Fibroblast of skin of scalp (primary cell): ENCODE measurements at places on chromosomes 12 and 14.

GRCh38 chr14:76115010-76115422 lies 36.7 kb upstream of the GPATCH2L start:
- no peak for DNase-seq

GRCh38 chr12:124539084-124540041 lies 28.0 kb downstream of the NCOR2 start:
- no peak for DNase-seq

DNA sequence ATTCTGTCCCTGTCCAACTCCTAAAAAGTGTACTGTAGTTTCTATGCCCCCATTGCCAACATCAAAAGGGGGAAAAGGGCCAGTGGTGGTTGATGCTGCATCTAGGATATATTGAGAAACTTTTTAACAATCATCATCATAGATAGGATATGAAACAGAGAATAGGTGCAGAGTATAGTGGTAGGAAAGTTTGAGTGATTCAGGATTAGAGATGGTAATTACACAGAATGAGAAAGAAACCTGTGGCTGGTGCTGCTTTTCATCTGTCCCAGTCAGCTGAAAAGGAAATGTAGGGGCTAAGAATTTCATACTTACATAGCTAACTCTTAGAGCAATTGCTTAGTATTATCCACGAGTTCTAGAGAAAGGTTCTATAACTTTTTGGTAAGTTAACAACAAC lies 67.6 kb downstream of the GTF2A1 start:
- no peak for DNase-seq

GRCh38 chr12:66388517-66388916 lies 86.2 kb downstream of the HELB start:
- DNase-seq: no peak

- DNase-seq: no peak
These were observed 19.4 kb downstream of the LDHB start for GRCh38 chr12:21638054-21638891.

- no peak for DNase-seq
These were observed 26.4 kb downstream of the ZCCHC8 start for GRCh38 chr12:122474324-122474716.

DNA sequence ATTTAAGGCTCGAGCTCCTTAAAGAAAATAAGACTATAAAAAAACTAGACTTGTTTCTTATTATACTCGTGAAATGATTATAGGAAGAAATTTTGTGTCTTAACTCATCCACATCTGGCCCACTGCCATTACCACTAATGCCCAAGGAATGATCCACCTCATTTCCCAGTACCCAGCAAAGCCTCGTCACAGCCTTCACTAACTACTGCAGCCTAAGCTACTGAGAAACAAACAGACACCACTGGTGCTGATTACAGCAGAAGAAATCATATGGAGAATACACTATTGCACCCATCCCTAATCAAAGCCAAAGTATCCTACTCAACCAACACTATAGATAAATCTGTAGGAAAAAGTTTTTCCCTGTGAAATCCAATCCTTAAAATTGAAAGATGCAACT lies 205.3 kb upstream of the NAV3 start:
- DNase-seq: peak; percentile 93

GRCh38 chr12:52683575-52684300 lies 3.5 kb upstream of the KRT1 start:
- no peak for DNase-seq

- DNase-seq: no peak
These were observed 15.0 kb downstream of the TMBIM4 start for GRCh38 chr12:66154776-66155175.

DNA sequence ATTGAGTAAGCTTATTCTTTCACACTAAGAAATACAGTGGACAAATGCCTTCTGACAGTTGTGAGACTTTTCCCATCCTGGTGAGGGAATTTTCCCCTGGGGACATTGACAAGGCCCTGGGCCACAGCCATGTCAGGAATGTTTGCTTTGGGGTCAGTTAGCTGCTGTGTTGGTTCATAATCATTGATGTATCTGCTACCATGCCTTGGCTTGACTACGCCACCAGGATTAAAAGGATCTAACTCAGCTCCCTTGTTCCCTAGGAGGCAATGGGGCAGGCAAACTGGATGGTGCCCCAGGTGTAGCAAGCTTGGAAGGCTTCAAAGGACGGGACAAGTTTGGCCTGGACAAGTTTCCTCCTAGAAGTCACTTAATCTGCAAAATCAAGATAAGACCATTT lies 3.1 kb upstream of the CCDC88C start:
- DNase-seq: peak; percentile 27

DNA sequence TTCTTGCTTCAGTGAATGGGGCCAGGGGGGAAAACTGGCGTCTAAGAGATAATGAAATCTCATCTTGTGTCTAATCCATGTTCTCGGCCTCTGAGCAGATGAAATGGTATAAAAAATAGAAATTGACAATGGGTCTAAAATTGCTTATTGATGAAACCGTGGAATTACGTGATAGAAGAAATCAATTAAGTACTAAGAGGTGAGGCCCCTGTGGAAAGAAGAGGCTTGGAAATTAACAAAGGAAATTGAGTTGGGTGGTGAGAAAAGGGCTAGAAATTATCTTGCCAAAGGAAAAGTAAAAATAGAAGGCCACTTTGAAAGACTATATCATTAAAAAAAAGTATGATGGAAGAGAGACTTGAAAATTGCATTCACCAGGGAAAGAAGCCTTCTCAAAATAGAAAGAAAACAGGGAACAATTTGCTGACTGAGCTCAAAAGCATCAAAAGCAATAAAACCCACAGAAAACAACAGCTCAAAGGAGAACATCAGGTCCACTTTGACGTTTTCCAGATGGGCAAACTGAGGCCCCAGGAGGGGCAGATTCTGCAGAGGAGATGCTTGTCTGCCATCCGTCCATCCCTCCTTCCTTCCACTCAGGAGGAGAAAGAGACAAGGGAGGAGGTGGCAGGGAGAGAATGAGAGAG lies 226.1 kb upstream of the RTL1 start:
- no peak for DNase-seq

GRCh38 chr14:63523735-63524426 lies 19.3 kb downstream of the PPP2R5E start:
- no peak for DNase-seq

GRCh38 chr14:99395909-99396530 lies 84.6 kb downstream of the SETD3 start:
- DNase-seq: peak; percentile 53

GRCh38 chr12:13170892-13171490 lies 25.5 kb upstream of the EMP1 start:
- peak; percentile 78 for DNase-seq

GRCh38 chr14:35470755-35471154 lies 63.2 kb upstream of the INSM2 start:
- DNase-seq: peak; percentile 8

- no peak for DNase-seq
These were observed 69.2 kb downstream of the ANO2 start for GRCh38 chr12:5875851-5876250.

- no peak for DNase-seq
These were observed 144.0 kb downstream of the HELB start for GRCh38 chr12:66446276-66446675.

- no peak for DNase-seq
These were observed 2.4 kb upstream of the KIF26A start for GRCh38 chr14:104135904-104136471.

DNA sequence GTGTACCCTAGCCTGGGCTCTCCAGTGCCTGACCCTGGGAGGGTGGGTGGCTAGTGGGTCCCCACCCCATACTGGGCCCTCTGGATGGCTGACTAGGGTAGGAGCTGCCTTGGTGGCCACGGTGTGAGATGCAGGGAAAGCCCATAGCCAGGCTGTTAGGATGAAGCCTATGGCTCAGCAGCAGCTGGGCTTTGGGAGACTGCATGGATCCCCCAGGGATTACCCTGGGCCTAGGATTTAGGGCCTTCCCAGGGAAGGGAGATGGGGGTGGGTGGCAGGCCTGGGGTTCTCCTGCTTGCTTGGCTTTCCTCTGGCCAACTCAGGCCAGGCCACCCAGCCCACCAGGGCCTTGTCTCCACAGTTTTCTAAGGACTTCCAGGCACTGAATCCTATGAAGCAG lies 6.3 kb downstream of the GSTZ1 start:
- no peak for DNase-seq

- no peak for DNase-seq
These were observed 48.5 kb downstream of the TSPAN9 start for GRCh38 chr12:3125674-3126073.

- no peak for DNase-seq
These were observed 119.3 kb downstream of the BEGAIN start for GRCh38 chr14:100467939-100468338.

DNA sequence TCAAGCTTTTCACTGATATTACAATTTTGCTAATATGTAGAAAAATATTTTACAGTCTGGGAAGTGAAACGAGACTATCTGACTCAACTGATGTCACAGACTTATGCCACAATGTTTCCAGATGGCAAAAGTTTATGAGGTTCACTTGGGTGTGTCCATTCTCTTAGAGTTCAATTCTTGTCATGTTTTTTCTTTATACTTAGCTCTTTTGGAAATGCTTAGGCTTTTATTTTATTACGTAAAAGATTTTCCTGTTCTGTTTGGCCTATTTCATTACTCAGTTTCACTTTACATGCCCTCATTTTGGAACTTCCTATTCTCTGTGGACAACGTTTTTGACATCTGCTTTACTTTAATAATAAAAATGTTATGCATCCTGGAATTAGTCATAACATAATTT lies 2.1 kb upstream of the PDZRN4 start:
- DNase-seq: peak; percentile 41

GRCh38 chr12:42440608-42441007 lies 114.6 kb downstream of the PPHLN1 start:
- DNase-seq: no peak

GRCh38 chr14:68418174-68419118 lies 374.4 kb downstream of the ZFP36L1 start:
- no peak for DNase-seq

DNA sequence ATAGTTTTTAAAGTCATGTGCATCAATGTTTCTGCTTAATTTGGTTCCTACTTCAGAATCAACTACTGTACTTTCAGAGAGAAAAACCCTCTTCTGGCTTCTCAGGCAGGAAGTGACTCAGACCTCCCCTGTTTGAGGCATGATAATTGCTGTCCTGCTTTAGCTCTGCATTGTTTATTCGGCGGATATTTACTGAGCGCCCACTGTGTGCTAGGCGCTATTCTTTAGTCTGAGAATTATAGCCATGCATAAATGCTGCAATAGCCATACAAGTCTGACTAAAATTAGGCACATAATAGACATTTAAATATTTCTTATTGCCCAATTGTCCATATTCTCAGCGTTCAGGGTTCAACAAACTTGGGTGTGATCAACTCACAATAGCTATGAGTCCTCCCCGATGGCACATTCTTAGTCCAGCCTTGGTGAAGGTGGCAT lies 6.1 kb upstream of the AMIGO2 start:
- peak; percentile 83 for DNase-seq

- DNase-seq: no peak
These were observed 57.9 kb upstream of the PNMA1 start for GRCh38 chr14:73771848-73772638.

DNA sequence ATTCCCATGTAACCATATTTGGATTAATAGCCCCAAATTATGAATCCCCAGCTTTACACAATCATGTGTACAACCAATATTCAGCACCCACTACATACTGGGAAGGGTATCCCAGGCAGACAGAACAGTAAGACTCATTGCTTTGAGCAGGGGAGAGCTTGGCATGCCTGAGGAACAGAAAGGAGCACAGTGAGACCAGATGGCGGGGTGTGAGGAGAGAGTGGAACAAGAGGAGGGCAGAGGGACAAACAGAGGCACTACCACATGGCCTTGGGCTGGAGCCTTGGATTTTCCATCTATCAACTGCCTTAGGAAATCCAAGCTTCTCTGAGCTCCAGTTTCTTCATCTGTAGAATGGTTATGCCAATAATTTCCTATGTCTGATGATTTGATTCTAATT lies 3.8 kb downstream of the DGKA start:
- DNase-seq: no peak

DNA sequence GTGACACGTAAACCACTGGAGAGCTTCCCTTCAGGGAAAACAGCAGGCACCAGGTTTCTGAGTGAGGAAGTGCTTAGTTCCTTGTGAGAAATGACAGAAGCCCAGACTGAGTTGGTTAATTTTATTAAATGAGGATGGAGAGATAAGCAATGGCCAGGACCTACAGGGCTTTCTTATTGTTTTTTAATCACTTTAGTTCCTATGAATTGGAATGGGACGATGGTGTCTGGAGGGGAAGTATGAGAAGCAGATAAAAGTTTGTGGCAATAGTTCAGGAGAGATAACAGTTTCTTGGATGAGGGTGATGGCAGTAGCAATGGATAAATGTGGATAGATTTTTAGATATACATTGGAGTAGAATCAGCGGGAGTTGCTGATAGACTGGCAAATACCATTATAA lies 86.5 kb upstream of the PTPRR start:
- DNase-seq: no peak

DNA sequence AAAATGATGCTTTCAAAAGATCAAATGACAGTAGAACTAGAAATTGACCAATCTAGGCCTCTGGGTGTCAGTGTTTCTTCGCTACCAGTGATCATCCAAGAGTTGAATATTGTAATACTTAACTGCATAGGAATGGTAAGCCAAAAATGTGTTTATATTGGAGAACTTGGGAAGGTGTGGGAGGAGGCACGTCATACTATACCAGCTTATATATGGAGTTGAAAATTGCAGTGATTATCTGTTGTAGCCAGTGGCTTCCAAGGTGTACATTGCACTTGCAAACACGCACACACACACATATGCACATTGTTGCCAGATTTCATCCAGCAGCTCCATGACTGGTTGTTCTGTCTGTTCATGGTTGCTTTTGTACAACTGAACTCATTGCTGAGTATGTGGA lies 36.1 kb downstream of the EID3 start:
- no peak for DNase-seq

- DNase-seq: no peak
These were observed 14.3 kb upstream of the ATP23 start for GRCh38 chr12:57927086-57927485.
